Activated CD8-positive, alpha-beta memory T cell treated with anti-CD3 and anti-CD28 coated beads for 1 hour (primary cell): ENCODE measurements at places on chromosomes 3 and 15.

- no peak for DNase-seq
Observed at GRCh38 chr3:64184621-64185020, 40.6 kb downstream of the PRICKLE2 start.

DNA sequence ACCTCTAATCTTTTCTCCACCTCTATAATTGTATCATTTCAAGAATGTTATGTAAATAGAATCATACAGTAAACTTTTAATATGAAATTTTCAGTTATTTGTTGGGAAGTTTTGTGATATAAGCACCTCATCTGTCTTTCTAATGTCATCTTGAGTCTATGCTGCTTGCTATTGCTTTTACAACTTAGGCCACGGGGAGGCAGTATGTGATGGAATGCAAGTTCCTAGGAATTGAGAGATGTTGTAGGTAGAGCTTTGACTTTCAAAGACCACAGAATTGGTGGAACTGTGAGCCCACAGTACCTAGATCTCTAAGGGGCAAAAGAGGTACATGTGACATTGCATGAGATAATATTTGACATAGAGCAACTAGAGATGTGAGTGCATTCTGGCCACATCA, 328.3 kb downstream of the MFSD1 start:
- no peak for DNase-seq

DNA sequence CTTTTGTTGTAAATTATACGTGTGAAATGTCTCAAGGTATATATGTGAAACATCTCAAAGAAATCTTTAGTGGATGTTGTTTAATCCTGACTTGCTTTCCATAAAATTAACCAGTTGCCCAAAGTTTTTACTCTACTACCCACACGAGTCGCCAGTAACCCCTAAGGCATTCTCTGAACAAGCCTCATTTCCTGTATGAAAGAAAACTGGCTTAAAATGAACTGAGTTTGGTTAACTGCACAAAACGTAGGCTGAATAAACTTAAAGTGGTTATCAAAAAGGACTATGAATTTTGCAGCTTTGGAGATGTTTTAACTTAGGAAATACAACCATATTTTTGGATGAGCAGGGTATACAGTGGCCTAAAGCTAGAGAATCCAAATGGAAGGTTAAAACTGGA, 2.7 kb upstream of the APPL1 start:
- no peak for DNase-seq

DNA sequence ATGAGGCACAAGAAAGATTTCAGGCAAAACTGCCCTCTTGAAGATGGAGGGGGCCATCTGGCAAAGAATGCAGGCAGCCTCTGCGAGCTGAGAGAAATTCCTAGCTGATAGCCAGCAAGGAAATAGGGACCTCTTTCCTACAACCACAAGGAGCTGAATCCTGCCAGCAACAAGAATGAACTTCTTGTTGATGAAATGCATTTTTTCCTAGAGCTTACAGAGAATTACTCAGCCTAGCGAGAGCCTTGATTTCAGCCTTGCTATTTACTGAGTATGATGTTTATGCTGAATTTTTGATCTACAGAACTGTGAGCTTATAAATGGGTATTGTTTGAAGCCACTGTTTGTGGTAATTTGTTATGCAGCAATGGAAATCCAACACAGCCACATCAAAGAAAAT, 148.5 kb upstream of the NAALADL2 start:
- no peak for DNase-seq

DNA sequence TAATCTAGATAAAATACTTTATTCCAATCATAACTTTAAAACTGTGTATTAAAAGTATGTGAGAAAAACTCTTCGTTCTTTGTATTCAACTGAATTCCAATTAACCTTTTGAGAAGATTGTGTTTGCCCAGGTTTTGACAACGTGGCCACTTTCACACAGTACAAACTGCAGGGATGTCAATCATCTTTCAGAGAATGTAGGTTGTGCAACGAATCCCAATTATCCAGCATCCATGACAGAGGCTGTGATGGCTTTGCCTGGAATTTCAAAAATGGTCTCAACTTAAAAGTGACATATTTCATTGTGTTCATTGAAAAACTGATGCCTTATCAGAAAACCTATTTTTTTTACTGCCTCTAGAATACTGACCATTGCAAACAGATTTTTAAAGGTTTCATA, 615.1 kb upstream of the KCNMB2 start:
- no peak for DNase-seq

- DNase-seq = no peak
Observed at GRCh38 chr3:157148196-157148889, 11.6 kb downstream of the CCNL1 start.

GRCh38 chr3:155412904-155413303, 119.4 kb upstream of the STRIT1 start:
- DNase-seq = no peak

DNA sequence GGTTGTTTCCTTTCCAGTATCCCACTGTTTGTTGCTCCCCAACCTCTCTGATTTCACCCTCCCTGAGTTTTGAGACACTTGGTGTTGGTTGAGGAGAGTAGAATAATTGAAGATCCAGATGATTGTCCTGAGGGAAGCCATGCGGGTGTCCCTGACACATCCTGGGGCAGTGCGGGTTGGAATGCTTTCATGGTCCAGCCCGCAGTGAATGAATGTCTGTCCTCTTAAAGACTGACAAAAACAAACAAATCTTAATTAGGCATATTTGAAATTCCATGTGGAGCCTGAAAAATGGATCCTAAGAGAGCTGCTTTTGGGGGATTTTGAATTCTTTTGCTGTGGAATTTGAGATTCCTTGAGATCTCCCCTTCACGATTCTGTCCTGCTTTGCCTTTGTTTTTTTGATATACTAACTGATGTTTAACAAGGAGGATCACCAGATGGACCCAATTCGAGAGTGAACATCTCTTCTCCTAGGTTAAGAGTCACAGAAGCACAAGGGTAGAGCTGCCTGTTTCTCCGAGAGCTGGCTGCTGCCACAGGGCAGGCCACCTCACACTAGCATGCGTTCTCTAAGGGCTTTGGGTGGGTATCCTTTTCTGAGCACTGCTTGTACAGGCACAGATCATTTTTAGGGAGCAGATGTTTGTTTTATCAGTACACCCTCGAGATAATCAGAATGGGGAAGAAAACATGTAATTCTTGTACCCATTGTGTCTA, 47.4 kb downstream of the GPR171 start:
- no peak for DNase-seq

GRCh38 chr3:59538753-59539432, 489.1 kb upstream of the CFAP20DC start:
- DNase-seq = no peak

DNA sequence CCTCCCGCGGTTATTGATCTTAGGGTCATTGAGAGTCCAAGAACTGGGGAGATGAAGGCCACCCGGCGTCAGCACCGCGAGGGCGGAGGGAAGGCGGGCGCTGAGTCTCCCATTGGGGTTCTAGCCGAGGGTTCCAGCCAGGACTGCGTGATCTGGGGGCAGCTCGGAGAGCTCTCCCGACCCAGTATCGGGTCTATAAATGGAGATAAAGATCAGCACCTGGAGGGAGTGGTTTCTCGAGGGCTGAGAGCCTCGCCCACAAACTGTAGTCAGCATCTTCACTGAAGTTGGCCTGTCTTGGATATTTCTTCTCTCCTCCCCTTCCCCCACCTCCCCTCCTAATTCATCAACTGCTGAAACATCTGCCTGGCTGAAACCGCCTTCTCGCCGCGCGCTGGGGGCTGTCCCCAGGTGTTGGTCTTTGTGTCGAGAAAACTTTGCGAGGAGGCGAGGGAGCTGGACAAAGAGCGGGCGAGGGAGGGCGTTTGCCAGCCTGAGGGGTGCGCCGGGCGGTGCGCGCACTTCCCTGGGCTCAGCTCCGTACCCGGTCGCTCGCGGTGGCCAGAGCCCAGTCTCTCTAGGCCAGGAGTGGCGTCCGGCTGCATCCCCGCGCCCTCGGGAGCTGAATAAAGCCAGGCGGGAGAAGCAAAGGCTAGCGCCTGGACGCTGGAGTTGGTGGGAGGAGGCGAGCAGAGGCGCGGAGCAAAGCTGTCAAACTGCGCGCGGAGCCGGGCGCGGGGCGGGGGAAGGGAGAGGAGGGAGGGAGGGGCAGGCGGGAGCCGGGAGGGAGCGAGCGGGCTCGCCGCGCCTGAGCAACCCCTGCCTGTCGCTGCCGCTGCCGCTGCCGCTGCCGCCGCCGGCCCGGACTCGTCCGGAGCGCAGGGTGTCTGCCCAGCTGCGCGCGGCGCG, at the start of gene ST8SIA2:
ST8SIA2 (plus strand) TSS at position 811 of the 909 bp plus-strand sequence. CDS start 184 bp downstream, outside the sequence.
- no peak for DNase-seq

DNA sequence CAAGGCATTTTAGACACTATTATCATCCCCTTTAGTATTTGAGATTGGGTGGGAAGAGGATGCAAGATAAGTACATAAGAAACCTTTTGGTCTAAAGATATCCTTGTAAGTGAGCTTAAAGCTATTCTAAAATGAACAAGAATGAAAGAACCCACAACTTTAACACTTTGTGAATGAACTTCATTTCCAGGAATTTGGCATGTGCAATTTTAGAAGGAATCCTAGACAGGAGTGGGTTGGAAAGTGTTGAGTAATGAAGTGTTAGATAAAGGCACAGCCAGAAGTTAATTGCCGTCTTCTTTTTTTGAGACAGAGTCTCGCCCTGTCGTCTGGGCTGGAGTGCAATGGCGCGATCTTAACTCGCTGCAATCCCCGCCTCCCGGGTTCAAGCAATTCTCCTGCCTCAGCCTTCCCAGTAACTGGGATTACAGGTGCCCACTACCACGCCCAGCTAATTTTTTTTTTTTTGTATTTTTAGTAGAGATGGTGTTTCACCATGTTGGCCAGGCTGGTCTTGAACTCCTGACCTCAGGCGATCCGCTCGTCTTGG, 13.2 kb upstream of the TEX9 start:
- no peak for DNase-seq

DNA sequence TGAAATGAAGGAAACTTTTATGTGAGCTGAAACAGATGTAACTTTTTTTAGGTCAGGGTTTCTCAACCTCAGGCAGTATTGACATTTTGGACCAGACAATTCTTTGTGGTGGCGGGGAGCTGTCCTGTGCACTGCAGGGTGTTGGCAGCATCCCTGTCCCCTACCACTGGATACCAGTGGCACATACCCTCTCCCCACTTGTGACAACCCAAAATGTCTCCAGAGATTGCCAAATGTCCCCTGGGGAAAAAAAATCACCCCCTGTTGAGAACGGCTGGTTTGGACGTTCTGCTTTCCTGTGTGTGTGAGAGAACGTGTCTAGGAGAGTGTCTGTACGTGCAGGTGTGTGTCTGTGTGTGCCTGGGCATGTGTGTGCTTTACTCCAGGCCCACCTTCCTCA, 30.7 kb upstream of the GRIP2 start:
- DNase-seq = no peak

DNA sequence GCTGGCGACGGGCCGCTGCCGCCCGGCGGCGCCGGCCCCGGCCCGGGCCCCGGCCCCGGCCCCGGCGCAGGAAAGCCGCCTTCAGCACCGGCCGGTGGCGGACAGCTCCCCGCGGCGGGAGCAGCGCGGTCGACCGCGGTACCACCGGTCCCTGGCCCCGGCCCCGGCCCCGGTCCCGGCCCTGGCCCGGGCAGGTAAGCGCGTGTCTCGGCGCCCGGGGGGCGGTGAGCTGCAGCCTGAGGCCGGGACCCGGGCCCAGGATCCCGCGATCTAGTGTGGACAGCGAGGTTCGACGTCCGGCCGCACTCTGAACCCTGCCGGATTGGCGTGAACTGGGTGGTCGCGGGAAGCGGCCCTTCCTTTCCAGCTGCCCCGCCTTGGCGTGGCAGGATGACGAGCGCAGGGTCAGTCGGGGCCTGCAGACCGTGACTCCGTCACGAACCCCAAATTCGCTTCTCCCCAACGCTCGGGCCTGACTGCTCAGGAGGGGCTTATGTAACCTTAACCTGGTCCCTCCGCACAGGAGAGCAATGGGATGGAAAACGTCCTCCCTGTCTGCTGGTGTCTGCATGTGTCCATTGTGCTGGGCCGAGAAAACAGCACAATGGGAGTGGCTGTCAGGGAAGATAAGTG, 472 bp downstream of the BSN start:
- no peak for DNase-seq

- no peak for DNase-seq
Observed at GRCh38 chr15:100705065-100705464, 102.7 kb downstream of the ASB7 start.

DNA sequence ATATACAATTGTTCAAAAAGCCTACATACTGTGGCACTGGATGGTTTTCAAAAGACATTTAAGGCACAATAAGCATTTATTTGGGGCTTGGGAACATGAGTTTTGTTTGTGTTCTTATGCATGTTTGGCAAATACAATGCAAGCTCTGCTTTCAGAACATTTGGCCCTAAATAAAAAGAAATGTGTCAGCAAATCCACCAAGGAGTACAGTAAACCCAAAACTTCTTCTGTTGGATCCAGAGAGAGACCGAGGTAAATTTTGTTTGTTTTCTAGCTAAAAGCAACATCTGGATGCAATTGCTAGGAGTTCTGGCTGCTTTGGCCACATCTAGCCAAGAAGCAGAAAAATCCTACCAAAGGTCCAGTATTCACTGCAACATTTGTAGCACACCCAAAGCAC, 168.8 kb downstream of the DCLK3 start:
- no peak for DNase-seq

DNA sequence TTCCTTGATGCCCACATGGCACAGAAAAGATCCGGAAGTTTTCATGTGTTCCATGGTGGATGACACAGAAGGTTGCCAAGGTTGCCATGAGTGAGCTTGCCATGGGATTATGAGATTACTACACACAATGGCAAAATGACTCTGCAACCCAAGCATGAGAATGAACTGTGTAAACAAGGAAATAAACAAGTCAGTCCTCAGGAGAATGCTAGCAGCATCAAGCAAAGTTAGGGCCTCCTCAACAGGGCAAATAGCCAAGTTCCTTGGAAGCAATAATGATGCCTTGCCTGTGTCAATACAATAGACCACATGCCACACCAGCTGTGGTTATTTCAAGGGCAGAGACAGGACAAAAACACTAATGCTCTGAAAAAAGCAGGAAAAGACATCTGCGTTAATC, 41.8 kb downstream of the AQR start:
- no peak for DNase-seq

DNA sequence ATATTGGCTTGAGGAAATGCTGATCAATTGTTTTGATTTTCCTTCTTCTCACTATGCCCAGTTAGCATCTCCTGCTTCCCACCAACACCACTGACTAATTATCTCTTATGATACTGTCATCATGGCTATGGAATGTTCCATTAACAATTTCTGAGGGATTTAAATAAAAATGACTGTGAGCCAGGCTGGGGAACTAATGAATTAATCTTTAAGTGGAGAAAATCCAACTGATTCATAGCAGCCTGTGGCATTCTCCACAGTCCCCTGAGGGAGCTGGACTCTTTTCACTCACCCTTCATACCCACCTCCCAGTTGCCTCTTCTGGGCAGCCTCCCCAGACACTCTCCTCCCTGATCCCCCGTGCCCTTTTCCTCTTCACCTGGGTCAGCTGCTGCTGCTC, 353.6 kb downstream of the CLSTN2 start:
- no peak for DNase-seq
